ENCODE measurements at places on chromosomes 7 and 10.

GRCh38 chr7:4951903-4952636, 6.9 kb downstream of the MMD2 start:
- no peak for DNase-seq

- no peak for DNase-seq
Observed at GRCh38 chr10:13462551-13462950, 66.3 kb downstream of the BEND7 start.

- DNase-seq: no peak
Observed at GRCh38 chr10:107826171-107826570, 661.7 kb upstream of the SORCS1 start.

DNA sequence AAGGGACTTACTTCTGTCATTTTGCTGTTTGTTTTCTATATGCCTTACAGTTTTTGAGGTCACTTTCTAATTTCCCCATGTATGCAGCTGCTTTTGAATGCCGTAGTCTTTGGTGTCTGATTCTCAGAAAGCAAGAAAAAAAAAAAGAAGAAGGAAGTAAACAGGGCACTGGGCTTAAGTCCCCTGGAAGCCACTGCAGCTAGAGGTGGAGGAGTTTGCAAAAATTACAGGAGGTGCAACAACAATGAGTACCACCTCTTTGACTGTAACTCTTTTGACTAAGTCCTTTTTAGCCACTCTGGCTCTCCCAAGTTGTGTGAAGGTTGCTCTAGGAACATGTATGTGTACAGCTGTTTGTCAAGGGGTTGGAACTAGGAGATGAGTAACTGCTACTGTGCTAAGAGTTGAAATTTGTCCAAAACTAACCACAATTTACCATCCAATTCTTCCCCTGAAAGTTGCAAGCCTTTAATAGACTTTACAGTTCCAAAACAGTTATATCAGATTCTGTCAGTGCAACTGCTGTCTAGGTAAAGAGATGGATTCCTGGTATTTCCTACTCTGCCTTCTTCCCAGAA, 588.0 kb upstream of the LRRN3 start:
- DNase-seq: no peak

Data from SHP77 (cell line).